ENCODE measurements at places on chromosomes 7 and 10. TPM values are rescaled to one million over a fixed set of nuclear protein-coding genes. Genes with fewer than 3 reads are reported as not detected.

The SPAM1 gene
- not detected for total RNA-seq

The INHBA gene
- not detected for total RNA-seq

The DIP2C gene
- total RNA-seq: 0.39 TPM

The OR6B1 gene
- not detected for total RNA-seq

DNA sequence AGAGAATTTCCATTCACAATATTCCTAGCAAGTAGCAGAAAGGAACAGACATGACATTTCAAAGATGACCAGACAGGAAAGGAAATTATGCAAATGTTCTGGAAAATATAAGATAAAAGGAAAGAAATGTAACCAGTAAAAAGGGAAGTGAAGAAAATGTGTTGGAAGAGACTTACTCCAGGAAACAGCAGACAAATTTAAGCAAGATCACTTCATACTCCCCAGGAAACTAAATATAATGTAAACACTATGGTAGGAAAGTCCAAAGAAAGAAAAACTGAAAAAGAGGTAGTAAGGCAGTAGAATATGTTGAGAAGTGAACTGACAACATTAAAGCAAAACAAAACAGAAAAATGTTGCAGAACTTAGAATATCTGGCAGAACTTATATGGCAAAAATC lies 6.4 kb upstream of the ST8SIA6 start:
- DNase-seq: no peak

DNA sequence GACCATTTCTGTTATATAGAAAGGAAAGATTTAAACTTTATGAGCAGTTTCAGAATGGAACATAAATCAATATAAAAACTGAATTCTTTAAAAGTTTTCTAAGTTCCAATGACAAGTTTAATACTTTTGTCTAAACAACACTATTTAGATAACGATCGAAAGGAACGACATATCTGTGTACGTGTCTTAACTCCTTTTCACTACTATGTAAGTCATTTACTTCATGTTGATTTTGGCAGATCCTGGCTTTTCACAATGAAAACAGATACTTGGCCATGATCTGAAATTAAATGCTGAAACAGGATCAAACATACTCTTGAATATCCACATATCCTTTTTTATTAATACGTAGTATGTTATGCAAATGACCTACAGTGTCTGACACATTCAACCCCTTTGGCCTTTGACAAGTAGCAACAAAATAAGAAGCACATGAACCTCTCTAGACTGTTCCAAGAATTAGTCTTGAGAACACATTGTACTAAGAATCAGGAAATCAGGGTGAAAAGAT lies 41.9 kb downstream of the RNLS start:
- no peak for DNase-seq

DNA sequence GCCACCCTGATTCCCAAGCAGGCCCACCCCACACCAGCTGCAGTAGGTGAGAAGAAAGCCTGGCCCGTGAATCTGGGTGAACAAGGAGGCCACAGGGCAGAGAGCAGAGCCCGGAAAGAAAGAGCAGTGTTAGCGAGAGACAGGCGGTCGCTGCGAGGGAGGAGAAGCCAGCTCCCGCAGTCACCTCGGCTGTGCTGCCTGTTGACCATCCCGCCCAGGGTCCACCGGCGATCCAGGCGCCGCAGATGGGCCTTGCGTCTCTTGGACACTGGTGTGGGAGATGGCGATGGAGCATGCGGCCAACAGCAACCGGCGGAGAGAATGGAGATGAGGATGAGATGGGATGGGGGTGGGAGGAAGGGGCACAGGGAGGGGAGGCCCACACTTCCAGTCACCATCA lies 128.8 kb downstream of the NEURL1 start:
- no peak for DNase-seq

- DNase-seq: no peak
Observed at GRCh38 chr10:126073606-126074005, 177.2 kb downstream of the FANK1 start.

GRCh38 chr10:25743832-25744231 lies 190.2 kb upstream of the MYO3A start:
- no peak for DNase-seq

DNA sequence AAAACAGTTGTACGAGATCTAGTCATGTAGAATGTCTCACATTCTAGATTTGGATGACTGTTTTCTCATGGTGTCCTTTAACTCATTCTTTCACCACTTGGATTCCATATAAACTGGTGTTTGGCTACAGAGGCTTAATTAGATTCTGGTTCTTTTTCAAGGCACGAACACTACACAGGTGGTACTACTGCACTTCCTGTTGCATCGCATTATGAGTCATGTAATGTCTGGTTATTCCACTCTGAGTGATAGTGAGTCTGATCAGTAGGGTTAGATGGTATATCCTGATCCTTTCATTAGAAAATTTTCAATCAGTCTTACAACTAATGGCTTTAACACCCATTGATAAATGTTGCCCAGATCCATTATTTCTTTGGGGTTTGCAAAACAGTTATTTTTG lies 11.2 kb upstream of the AKAP9 start:
- DNase-seq: no peak

- no peak for DNase-seq
Observed at GRCh38 chr7:7909376-7909775, 59.2 kb upstream of the GLCCI1 start.

- no peak for DNase-seq
Observed at GRCh38 chr10:34109495-34109894, 705.6 kb downstream of the PARD3 start.

GRCh38 chr10:49369216-49370162 lies 26.4 kb downstream of the DRGX start:
- DNase-seq: no peak
